Body of pancreas (tissue), 4 donors: ENCODE measurements at places on chromosomes 7 and 10.

DNA sequence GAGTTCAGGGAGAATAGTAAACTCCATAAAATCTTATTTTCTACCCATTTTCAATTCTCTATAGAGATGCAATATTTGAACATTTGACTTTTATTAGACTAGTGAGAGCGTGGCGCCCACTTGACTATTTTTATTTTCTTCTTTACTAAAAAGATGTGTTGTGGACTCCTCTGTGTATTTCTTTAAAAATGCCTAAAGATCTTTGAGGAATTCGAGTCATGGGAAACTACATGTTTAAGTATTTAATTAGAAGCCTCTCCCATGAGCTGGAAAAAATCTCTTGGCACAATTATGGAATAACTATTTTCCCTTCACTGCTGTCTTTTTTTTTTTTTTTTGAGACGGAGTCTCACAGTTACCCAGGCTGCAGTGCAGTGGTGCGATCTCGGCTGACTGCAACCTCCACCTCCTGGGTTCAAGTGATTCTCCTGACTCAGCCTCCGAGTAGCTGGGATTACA is 124.2 kb downstream of the ARHGAP12 start:
- DNase-seq, result no peak

DNA sequence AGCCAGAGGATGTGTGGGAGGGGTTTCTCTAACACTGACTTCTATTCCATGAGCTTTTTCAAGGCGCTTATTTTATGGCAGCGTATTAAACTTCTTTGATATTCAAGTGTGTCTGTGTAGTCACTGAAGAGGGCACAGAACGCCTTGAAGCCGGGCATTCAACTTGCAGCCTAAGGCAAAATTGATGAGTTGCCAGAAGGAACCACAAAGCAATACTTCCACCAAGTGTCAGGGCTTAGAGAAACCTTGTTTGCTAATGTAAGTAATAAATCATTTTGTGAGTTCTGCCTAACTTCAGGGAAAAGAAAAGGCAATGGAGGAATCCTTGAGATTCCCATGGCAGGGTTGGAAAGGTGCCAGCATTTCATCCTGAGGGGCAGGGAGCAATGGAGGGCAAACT is 163.8 kb downstream of the LCOR start:
- no peak for DNase-seq

GRCh38 chr10:100565206-100565985 is 29.7 kb downstream of the HIF1AN start:
- no peak for DNase-seq

- no peak for DNase-seq
Observed at GRCh38 chr7:2192831-2193534, 39.8 kb downstream of the MAD1L1 start.

DNA sequence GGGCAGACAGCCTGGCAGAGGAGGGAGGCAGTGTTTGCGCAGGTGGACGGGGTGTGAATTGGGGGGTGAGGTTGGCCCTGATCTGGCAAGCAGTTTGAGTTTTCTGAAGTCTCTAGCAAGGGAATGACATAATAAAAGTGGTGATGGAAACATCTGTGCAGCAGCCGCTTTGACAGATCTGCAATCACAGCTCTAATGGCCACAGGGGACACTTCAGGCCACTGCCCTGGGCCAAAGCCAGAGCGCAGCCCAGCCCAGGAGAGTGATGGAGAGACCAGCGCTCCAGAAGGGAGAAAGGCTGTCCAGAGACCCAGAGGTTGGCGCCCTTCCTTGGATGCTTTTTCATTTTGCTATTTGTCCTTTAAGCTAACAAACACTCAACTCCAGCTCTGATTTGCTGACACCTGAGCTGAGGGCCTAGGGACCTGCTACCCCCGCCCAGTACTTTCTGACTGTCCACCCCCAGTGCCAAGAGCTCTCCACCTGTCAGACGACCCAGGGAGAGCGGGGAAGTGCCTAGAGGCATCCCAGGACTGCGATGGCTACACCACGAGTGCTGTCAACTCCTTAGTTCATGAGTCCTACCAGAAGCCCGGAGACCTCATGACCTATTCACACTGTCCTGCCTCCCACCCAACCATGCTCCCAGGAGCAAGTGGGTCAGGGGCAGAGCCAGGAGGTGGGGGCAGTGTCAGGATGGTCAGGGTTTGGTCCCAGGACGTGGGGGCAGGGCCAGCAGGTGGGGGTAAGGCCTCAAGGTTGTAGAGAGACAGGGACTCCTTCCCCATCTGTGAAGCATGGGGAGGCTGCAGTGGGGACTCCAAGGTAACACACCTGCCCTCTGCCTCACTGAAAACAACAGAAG is 112.6 kb downstream of the PRKAG2 start:
- DNase-seq, result no peak

DNA sequence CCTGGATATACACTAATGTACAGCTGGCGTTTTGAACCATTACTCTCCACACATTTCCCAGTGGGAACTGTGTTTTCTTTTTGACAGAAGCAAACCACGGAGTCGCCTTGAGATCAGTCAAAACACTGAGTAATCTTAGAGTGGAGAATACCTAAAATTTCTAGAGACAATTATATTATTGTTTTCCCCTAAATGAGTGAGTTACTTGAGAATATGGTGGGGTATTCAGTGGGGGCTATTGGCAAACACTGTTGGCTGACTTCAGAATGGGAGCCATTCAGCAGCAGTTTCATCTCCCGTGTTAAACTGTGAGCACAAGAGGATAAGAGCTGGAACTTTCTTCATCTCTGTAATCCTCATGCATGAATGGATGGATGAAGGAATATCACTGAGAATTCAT is 6.2 kb downstream of the IL2RA start:
- no peak for DNase-seq

DNA sequence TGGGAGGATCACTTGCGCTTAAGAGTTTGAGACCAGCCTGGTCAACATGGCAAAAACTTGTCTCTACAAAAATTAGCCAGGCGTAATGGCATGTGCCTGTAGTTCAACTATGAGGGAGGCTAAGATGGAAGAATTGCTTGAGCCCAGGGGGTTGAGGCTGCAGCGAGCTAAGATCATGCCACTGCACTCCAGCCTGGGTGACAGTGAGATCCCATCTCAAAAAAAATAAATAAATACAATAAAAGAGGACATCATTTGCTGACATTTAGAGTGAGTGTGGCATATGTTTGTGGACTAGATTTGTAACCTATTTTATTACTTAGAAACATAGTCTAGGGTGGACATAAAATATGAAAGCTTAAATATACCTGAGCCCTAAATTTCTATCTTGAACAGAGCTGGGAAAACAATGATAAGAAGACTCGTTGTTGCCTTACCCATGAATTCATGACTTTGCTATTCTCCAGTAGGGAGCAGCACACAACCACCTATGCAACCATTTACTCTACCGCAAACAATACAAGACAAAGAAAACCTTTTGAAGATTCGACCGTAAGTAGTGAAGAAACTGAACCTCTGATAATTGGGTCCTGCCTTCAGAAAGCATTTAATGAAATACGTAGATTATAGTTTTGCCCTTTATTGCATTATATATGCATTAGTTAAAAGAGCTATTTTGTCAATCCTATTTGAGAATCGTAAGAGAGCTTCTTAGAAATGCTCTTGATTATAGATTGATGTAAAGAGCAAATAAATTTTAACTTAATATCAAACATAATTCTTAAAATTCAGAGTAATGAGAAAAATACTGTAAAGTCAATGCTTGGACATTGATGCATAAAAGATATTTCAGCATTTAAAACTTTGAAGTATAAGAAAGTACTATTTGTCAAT is 83.5 kb downstream of the GNAT3 start:
- DNase-seq, result peak; percentile 57

GRCh38 chr7:142447762-142448161 is 189.9 kb upstream of the PRSS58 start:
- no peak for DNase-seq

GRCh38 chr7:24843821-24844434 is 86.7 kb upstream of the GSDME start:
- no peak for DNase-seq

- no peak for DNase-seq
Observed at GRCh38 chr10:3251172-3251571, 78.6 kb upstream of the PITRM1 start.

- no peak for DNase-seq
Observed at GRCh38 chr7:138556771-138557484, 96.9 kb downstream of the TRIM24 start.

DNA sequence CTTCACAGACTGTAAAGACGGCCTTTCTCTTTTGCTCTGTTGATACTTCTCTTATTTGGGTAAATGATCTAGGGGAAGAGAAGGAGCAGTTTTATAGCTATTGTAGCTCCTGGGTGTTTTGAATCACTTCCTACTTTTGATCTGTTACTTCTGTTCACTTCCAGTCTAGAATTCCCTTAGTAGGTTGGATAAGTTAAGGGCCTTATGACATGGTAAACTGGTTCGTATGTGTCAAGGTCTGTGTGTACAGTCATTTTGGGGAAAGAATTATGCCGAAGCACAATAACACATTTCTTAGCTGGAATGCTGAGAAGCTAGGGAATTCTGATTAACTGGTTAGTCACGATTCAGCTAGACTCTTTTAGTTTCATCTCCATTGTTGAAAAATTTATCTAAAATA is 8.1 kb downstream of the DENND10 start:
- no peak for DNase-seq

- no peak for DNase-seq
Observed at GRCh38 chr7:24869572-24869971, 110.4 kb downstream of the OSBPL3 start.

DNA sequence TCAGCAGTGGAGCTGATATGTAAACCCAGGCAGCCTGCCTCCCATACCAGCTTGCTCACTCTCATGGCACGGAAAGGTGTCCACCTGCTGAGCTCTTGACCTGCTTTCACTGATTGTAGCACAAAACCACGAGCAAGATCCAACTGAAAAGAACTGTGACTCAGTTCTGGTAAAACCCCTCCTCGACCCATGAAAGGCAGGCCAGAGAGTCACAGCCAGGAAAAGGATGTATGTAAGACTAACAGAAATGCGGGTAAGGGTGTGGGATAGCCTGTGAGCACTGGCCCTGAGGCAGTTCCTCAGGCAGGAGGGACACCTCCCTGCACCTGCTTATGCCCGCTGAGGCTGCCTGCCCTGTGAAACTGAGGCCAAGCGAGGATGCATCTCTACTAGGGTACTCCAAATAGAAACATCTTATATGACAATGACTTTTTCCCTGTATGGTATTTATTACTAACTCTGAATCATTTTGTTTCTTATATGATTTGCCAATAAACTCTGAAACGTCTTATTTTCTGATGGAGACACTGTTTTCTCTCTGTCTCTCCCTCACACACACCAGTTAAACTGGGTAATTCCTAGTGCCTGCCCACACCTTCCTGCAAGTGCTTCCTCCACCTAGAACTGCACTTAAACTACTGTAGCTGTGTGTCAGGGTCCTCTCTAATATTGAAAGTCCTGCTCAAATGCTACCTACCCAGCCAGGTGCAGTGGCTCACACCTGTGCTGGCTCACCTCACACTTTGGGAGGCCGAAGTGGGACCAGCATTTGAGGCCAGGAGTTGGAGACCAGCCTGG is 73.3 kb upstream of the GHITM start:
- no peak for DNase-seq

- DNase-seq, result peak; percentile 70
Observed at GRCh38 chr7:116663744-116664143, 8.3 kb upstream of the MET start.

DNA sequence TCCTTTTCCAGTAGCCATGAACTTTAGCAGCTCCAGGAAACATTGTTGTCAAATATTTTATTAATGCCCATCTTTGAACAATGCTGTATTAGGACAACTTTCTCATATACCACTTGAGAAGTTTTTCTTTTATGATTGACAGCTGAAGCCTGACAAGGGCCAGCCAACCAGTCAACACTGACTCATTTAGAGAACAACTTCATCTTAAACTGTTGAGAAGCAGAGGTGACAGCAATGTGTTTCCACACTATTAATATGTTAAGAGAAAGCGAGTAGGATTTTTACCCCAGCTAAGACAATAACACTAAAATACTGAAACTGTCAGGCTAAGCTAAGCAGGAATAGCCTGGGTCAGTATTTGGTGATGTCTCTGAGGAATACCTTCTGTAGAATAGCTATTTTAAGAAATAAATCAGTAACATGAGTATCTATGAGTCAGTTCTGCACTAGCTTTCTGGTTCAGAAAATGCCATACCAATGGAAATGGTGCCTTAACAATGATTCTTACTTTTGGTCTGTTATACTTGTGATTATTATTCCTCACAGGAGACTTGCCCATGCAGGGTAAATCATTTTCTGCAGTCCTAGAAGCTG is 168.8 kb upstream of the POT1 start:
- DNase-seq, result no peak

GRCh38 chr10:103451091-103451813 is 918 bp downstream of the CALHM2 start:
- peak; percentile 47 for DNase-seq

GRCh38 chr10:35876248-35876647 is 234.2 kb upstream of the FZD8 start:
- no peak for DNase-seq

- DNase-seq, result no peak
Observed at GRCh38 chr7:128215739-128216138, 25.3 kb upstream of the LEP start.

GRCh38 chr7:101598986-101599771 is 29.9 kb downstream of the MYL10 start:
- peak; percentile 9 for DNase-seq
